ENCODE measurements at places on chromosomes 2 and 18.

DNA sequence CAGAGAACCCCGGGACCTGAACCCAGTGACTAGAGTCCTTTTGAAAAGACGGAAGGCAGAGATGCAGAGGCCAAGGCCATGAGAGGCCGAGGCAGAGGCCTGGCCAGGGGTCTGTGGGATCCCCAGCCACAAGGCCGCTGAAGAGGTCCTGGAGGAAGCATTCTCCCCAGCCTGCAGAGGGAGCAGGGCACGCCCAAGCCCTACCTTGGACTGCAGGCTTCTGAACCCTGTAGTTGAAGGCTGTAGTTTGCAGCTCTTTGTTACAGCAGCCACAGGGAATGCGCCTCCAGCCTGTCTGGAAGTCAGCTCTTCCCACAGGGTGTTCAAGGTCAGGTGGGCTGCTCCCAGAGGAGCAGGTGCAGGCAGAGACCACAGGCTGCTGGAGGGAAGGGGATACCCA lies 22.1 kb upstream of the PXDN start:
- DNase-seq: no peak

DNA sequence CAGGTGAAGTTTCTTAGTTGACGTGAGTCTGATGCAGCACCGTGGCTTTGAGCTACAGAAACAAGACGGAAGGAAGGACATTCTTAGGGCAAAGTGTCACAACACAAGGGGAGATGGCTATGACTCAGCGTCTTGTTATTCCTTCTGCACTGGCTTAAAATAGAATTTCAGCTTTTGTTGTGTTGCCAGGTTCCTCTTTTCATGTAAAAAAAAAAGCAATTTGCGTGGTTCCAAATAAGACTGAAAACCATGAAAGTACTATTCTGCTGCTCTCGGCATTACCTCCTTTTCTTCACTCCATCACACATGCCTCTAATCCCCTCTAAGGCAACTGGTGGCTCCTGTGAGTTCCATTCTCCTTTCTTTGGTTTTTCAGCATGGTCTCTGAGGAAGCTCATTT lies 150.1 kb downstream of the ANTXR1 start:
- DNase-seq: no peak

DNA sequence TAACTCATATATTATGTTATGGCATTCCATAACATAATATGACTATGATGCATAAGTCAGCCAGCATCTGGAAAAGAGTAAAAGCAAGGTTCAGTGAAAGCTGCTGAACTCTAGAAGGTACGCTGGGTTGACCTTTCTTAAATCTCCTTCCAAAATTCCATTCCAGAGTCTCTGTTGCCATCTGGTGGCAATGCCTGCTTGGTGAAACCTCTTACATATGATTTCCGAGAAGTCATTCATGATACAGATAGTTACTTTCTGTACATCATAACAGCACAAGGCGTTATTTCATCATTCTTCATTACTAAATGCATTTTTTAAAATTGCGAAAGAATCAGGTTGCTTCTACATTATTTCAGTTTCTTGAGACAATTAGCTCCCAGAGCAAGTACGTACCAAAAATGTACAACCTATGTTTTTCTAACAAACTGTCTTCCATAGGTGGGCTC lies 7.0 kb upstream of the EPG5 start:
- peak; percentile 83 for DNase-seq

DNA sequence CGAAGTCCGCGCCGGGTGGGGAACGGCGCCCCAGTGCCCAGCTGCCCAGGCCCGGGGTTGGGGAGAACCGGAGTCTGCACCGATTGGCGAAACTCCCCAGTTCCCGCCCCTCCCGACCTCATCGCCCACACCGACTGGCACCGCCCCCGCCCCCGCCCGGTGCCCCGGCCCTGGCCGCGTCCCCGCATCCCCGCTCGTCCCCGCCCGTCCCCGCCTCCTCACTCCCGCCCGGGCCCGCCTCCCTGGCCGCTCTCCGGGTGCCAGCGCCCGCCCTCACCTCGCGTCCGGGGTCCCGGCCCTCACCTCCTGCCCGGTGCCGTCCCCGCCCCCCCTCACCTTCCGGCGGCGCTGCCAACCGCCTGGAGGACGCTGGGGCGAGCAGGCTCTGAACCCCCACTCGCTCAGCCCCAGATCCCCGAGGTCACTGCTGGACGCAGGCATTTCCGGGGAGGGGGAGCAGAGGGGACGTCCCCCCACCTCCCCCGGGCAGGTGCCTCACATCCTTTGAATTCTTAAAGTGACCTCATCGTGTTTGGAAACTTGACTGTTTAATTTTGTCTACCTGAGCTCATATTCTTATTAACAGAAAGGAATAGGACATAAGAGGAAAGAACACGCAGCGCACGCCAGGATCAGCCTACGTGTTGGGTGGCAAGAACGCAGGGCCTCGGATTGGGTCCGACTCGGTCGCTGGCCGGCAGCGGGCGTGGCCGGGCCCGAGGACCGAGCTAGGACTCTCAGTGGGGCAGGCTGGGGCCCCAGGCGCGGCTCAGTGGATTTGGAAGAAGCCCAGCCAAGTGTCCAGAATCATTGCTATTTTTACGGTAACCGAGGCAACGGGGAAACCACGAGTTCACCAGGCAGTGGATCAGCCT lies at the start of gene FAM110C:
FAM110C (minus strand) TSS at position 35 of the 875 bp plus-strand sequence. CDS start 120 bp downstream, outside the sequence.
- DNase-seq: peak; percentile 59

GRCh38 chr2:35468245-35468644 lies 887.3 kb upstream of the CRIM1 start:
- DNase-seq: no peak

- DNase-seq: no peak
These were observed 1.7 kb upstream of the SP110 start for GRCh38 chr2:230221493-230221892.

DNA sequence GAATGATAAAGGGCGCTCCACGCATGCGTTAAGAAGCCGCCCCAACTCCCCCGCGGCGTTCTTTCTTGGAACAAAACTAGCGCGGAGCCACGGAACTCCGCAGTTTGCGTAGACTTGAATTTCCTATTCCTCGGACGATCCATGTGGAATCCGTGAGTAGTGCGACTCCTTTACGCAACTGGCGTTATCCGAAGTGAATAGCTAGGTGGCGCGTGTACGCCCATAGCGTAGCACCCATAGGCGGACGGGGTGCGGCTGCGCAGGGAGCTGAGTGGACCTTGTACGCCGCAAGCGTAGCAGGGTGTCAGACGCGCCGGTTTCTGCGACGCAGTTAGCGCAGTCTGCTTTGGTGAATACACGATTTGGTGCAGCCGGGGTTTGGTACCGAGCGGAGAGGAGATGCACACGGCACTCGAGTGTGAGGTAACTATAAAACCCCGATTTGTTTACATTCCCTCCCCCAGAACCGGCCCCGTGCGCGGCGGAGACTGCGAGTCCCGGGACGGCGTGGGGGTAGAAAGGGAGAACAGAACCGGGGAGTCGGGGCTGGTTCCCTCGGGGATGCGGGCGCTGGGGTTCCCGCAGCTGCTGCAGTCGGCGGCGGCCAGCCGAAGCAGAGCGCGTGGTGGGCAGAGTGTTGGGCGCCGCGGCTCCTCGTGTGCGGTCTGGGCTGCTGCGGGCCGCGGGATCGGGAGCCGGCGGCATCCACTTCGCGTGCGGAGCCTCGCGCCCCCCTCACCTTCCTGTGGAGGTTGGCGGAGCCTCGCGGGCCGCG lies at the start of gene SLC39A10:
SLC39A10 (plus strand) TSS at position 368 of the 775 bp plus-strand sequence. CDS start 22,817 bp downstream, outside the sequence.
- peak; percentile 98 for DNase-seq

DNA sequence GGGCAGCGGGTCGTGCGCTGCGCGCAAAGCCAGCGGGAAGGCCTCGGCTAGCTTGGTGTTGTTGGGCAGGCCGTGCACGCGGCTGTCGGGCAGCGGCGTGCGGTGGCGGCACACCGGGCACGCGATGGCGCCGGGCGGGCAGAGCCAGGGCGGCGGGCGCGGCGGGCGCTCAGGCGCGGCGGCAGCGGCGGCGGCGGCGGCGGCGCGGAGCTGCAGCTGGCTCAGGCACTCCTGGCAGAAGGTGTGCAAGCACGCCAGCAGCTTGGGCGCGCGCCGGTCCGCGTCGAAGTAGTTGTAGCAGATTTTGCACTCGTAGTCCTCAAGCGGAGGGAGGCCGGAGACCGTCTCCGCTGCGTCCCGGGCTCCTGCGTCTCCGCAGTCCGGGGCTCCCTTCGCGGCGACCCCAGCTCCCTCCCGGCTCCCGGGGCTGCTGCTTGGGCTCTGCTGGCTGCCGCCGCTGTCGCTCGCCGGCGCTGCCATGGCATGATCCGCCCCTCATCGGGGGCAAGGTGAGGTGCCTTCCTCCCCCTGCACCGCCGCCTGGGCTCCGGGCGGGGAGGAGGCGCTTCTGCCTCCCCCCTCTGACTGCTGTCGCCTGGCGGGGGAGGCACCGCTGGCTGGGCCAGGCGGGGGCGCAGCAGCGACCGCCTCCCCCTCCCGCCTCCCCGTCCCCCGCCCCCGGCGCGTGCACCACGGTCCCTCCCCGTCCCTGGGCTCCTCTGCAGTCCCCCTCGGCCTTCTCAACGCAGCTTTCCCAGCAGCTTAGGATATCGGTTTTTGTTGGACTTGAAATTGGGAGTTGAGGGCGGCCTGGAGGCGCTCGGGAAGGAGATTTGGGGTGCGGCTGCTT lies 21.0 kb upstream of the PAX3 start:
- peak; percentile 54 for DNase-seq

DNA sequence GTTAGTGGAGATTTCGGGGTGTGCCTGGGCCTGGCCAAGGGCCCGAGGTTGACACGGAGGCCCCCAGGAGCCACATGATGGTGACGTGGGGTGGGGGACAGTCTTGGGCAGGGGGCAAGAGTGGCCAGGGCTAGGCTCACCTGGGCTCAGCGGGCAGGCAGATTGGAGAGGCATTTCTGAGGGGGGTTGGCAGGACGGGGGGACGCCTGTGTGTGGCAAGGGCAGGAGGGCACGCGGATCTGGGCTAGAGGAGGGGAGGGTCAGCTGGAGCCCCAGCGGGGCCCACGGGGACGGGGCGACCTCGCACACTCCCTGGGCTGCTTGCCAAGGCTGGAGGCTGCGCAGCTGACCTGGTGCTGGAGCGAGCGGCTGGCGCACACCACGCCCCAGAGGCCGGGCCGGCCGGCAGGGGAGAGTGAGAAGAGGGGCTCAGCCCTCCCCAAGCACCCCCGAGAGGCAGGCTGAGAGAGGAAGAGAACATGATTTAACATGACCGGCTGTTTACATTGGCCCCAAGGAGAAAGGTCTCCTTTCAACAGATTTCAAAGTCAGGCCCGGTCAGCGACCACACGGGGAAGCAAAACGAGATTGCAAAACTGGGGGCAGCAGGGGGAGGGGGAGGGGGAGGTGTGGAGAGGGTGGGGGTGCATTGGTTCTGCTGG lies 38.0 kb upstream of the SNED1 start:
- DNase-seq: no peak

DNA sequence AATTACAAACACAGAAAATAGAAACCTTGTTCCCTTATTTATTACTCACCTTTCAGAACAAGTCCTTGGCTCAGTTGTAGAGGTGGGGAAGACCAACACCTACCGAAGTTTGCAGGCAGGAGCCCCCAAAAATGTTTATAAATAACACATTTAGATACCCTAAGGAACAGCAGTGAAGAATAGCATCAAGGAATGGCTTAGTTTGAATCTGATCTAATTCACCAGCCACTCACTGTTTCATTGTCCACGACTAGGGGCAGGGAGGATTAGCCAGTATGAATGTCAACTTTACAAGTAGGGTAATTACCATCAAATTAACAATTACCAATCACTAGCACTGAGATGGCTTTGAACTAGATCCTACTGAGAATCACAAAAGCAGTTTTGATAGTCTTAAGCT lies 65.4 kb downstream of the PRPF40A start:
- no peak for DNase-seq

GRCh38 chr2:15982285-15983044 lies 42.1 kb downstream of the MYCN start:
- no peak for DNase-seq

DNA sequence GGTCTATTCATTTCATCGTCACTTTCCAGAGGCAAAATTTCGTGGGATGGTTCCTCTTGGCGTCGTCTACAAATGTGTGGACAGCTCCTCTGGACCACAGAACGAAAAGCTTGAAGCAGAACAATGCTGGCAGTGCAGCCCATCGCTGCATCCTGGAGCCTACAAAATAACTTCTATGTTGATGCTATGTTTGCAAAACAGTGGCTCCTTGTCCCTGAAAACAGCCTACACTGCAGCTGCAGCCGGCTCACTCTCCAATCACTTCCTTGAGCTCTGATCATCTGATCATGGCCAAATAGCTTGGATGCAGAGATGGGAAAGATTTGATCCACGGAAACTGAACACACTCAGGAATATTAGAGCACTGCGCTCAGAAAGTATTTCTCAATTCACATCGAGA lies 60.0 kb downstream of the DOCK10 start:
- DNase-seq: no peak

- peak; percentile 83 for DNase-seq
These were observed 158.4 kb downstream of the SETBP1 start for GRCh38 chr18:44838971-44839666.

- no peak for DNase-seq
These were observed 86.0 kb downstream of the TACR1 start for GRCh38 chr2:75113231-75113869.

- DNase-seq: no peak
These were observed 89.8 kb upstream of the GRB14 start for GRCh38 chr2:164710837-164711765.

- DNase-seq: no peak
These were observed 15.7 kb downstream of the ZNF407 start for GRCh38 chr18:74613381-74613780.

- DNase-seq: no peak
These were observed 34.9 kb downstream of the SCN1A start for GRCh38 chr2:166092889-166093288.

DNA sequence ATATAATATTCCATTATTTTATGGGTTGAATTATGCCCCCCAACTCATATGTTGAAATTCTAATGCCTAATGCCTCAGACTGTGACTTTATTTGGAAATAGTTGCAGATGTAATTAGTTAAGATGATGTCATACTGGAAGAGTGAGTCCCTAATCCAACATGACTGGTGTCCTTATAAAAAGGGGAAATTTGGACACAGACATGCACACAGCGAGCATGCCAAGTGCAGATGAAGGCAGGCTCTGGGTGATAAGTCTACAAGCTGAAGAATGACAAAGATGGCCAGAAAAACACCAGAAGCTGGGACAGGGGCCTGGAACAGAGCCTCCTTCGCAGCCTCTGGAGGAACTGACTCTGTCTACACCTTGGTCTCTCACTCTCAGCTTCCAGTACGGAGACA lies 10.0 kb upstream of the ASAP2 start:
- DNase-seq: no peak

DNA sequence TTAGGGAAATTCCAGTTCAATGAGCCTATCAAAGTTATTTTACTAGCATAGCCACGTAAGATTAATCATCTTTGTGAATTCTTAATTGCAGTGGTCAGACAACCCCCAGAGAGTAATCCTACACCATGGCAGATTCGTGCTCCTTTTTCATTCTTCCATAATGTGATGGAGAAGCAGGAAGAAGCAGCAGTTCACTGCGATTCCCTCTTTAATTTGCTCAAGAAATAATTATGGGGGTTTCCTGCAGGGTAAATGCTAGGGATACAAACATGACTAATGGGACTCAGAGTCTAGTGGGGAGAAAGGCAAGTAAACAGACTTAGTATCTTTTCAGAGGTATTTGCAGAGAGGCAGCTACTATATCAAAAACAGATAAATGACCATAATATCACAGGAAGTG lies 175.8 kb upstream of the HNRNPA3 start:
- DNase-seq: no peak

- DNase-seq: no peak
These were observed 2.4 kb downstream of the FARP2 start for GRCh38 chr2:241358470-241358869.

GRCh38 chr2:201182650-201183364 lies at the start of gene CASP10:
TSS of gene CASP10 (plus strand) at chr2:201183141. CDS start at chr2:201185778, 2,637 bp downstream.
- no peak for DNase-seq

- DNase-seq: no peak
These were observed 37.9 kb downstream of the MRPL35 start for GRCh38 chr2:86237172-86237571.

- DNase-seq: no peak
These were observed 52.3 kb downstream of the ZEB2 start for GRCh38 chr2:144467502-144468137.

Data from activated CD4-positive, alpha-beta T cell treated with anti-CD3 and anti-CD28 coated beads for 36 hours (primary cell).